Upper lobe of left lung (tissue), 6 donors: ENCODE measurements at places on chromosomes 4 and X.

DNA sequence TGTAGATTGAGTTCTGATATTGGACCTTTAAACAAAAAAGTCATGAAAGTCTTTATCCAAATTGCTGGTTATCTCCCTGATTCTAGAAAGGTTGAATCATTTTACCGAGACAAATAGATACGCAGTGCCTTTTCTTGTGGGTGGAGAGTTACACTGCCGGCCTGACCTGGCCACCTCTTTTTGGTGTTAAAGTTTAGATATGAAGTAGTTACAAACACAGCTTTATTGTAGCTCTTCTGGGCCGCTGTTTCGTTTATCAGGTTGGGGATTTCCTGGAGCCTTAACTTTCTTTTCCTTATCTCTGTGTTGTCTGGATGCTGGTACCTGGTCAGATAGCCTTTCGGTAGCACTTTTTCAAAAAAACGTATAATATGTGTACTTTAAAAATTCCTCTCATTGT lies 31.0 kb downstream of the FNIP2 start:
- DNase-seq = no peak

GRCh38 chr4:8252301-8253173 lies 17.0 kb upstream of the HTRA3 start:
- DNase-seq = no peak

GRCh38 chr4:11511321-11511720 lies 82.6 kb upstream of the HS3ST1 start:
- DNase-seq = no peak

DNA sequence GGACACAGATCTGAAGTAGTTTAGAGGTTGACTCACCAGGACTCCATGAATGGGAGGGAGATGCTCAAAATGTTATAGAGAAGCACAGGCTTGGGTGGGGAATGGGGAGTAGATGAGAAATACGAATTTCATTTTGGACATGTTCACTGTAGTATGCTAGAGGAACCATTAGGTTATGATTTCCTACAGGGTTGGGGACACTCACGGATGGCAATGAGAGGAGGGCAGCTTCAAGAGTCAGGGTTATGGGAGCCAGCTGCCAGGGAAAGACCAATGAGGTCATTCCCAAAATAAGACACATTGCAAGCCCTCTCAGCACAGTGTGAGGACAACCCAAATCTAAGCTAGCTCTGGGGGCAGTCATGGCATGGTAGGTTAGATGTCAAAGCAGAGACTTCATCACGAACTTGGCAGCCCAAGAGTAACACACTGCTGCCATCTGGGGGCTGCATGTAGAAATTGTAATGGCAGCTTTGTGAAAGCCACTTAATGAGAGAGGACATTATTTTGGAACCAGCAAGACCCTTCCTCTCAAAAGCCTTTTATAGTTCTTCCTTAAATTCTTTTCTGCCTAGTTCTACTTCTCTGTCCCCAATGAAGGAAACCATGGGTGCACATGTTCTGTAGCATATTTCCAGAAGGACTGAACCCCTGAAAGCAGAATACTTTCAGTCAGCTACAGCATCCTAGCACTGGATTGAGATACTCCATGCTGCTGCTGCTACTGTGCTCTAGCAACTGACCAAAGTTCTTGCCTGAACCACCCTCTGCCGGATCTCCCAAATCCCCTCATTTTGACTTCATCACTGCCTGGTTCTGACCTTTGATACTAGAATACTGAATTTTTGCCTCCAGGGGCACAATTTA lies 16.2 kb upstream of the ZCCHC12 start:
- DNase-seq = no peak

- no peak for DNase-seq
Observed at GRCh38 chr4:15238720-15239119, 189.1 kb upstream of the C1QTNF7 start.

DNA sequence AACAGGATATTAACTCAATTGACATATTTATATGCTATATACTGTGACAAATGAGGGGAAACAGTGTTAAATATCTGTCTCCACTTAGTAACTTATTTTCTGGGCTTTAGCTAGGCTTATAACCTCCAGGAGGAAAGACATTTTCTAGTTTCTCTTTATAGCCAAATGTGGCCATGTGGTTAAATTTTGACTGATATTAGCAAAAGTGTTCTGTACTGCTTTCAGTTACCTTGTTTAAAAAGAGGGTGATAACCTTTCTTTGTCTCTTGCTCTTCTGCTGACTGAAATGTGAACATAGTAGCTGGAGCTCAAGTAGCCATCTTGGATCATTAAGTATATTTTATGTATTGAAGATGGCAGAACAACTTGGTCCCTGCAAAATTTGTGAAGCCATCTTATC lies 253.7 kb downstream of the PDHA2 start:
- DNase-seq = no peak

DNA sequence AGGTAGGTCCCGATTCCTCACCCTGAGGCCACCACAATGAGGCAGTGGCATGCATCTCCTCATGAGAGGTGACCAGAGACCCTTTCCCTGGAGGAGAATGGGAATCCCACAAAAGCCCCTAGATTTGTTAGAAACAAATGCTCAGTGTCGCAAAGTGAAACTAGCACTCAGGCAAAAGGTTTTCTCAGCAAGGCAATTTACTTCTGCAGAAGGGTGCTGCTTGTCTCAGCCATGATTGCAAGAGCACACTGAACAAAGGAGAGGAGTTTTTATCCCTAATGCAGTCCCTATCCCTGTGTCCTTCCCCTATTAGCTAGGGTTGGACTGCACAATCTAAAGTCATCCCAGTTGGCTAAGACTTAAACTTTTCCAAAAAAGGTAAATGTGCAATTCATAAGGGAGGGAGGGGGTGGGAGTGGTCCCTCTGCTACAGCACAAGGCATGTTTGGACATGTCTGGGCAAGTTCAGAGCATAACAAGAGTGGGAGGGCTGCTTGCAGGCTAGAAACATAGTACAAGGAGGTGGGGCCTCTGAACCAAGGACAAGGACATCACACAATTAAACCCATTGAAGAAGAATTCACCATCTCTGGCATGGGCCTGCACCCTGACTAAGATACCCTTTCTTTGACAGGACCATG lies 185.3 kb downstream of the CCNG2 start:
- no peak for DNase-seq

DNA sequence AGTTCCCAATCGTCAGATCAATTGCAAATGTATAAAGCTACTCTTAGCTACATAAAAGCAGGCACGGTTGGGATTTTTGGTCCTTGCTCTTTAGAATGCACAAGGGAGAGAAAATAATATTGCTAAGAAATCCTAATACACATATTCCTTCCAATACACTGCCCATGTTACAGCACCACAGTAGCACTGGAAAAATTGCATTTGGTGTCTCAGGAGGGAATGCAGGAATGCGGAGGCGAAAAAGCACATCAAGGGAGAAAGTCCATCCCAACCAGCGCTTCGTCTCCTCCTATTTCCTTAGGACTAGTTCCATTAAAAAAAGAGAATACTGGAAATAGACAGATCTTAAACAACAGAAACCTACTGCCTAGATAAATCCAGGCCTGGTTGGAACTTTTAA lies 23.9 kb downstream of the ADGRA3 start:
- no peak for DNase-seq

DNA sequence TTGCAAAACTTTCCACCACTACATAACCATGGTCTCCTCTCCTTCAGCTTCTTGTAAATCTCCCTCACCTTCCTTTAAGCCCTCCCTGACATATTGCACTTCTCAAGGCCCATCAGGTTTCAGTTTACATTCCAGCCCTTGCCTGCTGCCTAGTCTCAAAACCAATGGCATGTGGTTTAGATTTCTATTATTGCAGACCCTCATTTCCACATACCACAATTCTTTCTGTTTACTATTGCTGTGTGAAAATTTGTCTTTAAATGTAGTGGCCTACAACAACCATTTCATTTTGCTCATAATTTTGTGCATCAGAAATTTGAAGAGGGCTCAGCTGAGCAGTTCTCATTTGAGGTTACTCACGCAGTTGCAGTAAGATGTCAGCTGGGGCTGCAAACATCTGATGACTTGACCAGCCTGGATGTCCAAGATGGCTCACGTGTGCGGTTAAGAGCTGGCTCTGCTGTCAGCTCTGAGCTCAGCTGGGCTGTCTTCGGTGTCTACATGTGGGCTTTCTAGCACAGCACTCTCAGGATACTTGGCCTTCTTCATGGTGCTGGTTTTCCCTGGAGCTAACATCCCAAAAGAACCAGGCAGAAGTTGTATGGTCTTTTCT lies 29.9 kb upstream of the SOD3 start:
- DNase-seq = no peak

GRCh38 chr4:13905543-13905942 lies 278.0 kb upstream of the BOD1L1 start:
- DNase-seq = no peak

GRCh38 chrX:153244767-153245166 lies 65.7 kb downstream of the MAGEA1 start:
- no peak for DNase-seq

- no peak for DNase-seq
Observed at GRCh38 chr4:88411491-88412096, 32.9 kb downstream of the HERC6 start.

- no peak for DNase-seq
Observed at GRCh38 chrX:14843666-14844065, 29.2 kb downstream of the FANCB start.

- DNase-seq = no peak
Observed at GRCh38 chrX:133544115-133544514, 128.8 kb upstream of the GPC4 start.

DNA sequence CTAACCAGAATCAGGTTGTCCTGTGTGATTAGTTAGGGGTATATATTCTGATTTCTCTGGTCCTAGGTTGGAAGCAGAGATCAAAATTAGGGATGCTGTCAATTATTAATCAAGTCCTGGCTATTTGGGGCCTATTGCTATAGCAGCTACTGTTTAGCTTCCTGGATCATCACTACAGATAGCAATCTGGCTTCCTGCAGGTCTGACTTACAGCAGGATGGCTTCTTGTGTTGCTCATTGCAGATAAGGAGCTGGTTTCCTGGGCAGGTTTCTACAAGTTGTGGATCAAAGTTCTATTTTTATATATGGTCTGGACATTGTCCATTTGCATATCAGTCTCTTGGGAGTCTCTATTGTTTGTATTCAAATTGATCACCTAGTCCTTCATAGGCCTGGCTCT lies 57.7 kb upstream of the C4orf54 start:
- DNase-seq = no peak

DNA sequence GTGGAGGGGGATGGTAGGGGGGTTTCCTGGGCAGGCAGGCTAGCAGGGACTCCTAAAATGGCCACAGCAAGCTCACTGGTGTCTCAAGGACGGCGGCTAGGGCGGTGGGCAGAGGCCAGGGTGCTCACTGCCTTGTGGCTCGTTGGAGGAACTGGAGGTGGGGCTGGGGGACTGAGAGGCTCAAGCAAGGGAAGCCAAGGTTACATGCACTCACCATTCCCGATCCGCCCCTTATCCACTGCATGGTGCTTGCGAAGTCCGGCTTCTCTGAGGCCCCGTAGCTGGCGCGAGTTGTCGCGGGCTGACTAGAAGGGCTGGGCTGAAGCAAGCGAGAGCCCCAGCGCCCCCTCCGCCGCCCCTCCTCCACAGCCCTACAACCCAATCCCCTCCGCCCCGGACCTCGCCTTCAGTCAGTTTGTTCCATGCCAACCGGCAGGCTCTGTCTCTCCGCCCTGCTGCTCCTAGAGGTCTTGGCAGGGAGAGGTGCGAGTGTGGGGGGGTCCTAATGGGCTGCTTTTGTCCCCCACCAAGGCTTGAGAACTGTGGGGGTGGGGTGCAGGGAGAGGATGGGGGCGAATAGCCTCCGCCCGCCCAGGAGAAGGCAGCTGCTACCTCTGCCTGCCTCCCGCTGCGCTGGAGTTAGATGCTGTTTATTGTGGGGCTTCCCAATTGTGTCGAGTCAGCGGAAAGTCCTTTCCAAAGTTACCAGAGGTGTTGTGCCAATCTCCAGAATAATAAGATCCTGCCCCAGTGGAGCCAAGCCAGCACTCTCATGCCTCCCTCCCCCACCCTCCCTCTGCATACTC lies at the start of gene ARHGEF9:
ARHGEF9 (minus strand) TSS at position 313 of the 806 bp plus-strand sequence; CDS start at position 244, 69 bp downstream.
- peak; percentile 46 for DNase-seq

DNA sequence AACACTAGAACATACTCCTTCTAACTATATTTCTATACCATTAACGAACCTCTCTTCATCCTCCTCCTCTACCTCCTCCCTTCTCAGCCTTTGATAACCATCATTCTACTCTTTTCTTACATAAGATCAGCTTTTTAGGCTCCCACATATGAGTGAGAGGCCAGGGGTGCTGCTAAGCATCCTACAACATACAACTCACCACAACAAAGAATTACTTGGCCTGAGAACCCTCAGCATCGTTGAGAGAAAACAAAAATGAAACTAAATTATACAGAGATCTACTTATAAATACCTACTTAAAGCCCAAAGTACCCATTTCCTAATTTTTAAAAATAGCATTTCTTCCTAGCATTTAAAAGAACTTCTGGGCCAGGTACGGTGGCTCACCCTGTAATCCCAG lies 77.7 kb downstream of the CC2D2A start:
- DNase-seq = no peak

GRCh38 chr4:53962516-53963225 lies 101.7 kb downstream of the CHIC2 start:
- no peak for DNase-seq

DNA sequence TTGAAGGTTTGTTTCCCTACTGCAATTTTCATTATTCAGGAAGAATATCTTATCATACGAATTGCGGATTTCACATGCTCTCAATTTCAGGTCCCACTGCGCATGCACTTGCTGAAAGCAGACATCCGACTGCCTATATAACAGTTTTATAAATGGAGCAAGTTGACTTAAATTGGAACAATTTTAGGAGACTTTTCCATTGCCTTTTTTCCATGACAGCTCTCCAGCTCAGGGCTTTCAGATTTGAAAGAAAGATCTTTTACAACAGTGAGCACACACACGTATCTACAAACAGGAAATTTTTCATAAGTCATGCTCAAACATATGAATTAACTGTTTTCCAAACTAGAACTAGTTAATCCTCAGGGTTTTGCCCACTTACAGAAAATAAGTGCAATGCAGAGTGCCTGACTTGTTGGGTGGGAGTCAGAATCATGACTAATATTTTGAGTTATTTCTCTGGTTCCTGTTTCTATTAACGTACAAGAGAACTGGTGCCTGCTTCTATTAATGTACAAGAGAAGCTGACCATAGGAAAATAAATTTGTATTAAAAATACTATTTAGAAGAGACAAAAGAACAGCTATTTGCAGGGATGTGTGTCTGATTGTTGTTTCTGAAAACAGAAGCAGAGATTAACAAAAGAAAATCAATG lies 137.9 kb downstream of the GPC3 start:
- no peak for DNase-seq

DNA sequence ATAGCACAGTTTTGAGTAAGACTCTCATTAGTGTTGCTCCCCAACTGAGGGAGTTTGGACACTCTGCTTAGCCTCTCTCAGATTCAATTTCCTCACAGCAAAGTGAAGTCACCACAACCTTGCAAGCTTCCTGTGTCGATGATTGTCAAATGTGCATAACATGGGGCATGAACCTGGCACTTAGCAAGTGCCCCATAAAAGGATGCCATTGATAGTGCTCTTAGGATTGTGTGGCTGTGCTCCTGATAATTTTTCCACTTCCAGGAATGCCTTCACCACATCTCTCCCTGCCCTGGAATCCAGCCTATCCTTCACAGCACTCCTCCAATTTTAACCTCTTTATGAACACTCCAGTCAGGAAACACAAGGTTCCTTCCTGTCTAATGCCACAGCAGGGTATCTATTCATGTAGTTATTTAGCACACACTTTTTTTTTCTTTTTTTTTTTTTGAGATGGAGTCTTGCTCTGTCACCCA lies 309.4 kb downstream of the PPP3CA start:
- no peak for DNase-seq

- DNase-seq = no peak
Observed at GRCh38 chr4:154184238-154184637, 307.4 kb downstream of the DCHS2 start.
